Amygdala (tissue), 56 donors: ENCODE measurements at places on chromosomes 3 and 15.

GRCh38 chr3:36895496-36896409 lies 49.1 kb downstream of the TRANK1 start:
- no peak for DNase-seq

GRCh38 chr3:129820587-129820986 lies 72.9 kb downstream of the TMCC1 start:
- no peak for DNase-seq

GRCh38 chr3:150079029-150079739 lies 108.5 kb upstream of the PFN2 start:
- DNase-seq, result no peak

DNA sequence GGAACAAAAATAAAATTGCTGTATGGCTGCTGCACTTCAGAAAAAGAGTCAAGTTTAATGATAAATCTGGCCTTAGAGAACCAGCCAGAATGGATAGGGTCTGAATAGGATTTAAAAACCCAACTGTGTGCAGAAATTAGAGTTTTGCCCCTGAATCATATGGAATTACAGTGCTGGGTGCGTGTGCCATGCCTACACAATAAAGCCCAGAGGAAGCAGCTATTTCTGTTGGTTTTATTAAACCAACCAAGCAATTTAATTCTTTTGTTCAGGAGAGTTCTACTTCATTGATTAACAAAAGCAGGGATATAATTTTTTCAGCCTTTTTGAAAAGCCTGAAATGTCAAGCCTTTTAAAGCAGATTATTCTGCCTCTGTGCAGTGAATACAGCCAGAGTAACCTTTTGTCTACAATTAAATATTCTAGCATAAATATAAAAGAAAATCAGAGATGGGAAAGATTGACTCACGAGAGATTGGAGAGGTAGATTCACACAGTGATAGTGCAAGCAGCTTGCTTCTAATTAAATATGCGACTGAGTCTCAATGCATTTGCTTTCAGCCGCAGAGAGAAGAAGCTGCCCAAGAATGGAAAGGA lies 66.7 kb upstream of the DNAJC19 start:
- DNase-seq, result no peak

- no peak for DNase-seq
These were observed 217.0 kb downstream of the PDCD6IP start for GRCh38 chr3:34015204-34016142.

DNA sequence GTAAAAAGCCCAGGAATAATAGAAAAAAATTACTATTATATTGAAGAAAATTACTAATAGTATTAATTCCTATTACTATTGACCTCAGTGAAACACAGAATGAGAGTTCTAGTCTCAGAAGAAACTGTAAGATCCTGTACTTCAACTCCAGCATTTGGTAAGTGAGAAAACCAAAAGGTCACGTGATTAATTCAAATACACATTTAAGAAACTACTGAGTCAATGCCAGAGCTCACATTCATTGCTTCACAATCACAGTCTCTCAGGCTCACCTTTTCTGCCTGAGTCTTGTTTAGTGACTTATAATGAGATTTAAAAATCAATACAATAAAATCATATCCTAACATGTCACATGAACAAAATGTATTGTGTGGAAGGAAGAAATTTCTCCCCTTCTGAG lies 556.1 kb downstream of the FGF12 start:
- no peak for DNase-seq

DNA sequence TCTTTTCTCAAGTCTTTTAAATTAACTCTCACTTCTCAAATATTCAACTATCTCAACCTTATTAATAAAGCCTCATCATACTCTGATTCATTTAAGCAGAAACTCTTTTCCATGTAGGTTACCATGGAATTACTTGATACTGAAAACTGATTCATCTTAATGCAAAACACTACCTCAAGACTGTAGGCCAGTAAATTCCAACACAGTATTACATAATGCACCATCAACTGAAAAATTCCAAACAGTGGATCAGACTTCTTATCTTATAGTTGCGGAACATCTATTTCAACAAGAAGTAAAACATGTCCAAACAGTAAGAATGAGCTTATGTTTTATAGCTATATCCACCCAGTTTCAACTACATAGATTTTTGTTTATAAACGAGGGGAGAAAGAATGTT lies 124.5 kb downstream of the PEAK1 start:
- DNase-seq, result no peak

DNA sequence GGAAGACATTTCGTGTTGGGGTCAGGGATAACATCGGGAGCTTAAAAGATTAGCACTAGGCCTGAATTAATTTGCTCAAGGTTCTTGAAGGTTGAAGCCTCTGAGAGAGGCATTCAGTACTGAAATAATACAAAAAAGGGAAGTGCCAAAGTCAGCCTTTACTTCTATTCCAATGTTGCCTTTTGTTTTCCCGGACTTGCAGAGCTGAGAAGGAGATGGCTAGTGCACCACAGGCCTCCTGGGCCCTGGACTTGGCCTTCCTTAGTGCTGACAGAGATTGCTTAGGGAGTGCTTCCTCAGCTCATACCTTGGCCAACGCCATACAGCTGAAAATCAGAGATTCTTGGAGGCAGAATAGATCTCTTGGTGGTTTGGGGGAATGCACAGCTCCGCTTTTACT lies 333.6 kb upstream of the TBL1XR1 start:
- DNase-seq, result no peak

DNA sequence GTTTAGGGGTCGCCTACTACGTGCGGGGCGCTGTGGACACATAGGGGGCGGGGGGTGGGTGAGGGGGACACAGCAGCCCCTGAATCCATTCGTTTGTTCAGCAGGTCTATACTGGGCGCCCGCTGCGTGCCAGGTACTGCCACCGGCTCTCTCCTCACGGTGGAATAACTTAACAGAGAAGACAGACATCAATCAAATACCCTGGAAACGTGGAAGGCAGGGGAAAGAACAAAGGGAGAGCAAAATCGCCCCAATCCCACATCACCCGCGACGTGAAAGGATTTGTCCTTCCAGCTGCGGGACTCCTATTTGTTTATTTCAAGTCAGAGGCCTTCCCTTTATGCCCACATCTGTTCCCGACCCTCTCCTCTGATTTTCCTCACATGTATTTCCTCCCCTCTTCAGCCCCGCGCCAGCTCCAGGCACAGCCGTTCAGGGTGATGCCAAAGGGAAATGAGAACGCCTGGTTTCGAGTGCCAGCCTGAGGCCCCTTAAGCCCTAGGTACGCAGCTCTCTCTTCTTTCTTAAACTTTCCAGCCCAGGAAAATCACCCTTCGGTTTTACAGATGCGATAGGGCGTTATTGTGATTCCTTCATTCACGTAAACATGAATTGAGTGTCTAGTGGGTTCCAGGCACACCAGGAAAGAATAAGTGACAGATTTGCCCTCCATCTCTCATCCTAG lies 726 bp upstream of the PROK2 start:
- DNase-seq, result no peak

DNA sequence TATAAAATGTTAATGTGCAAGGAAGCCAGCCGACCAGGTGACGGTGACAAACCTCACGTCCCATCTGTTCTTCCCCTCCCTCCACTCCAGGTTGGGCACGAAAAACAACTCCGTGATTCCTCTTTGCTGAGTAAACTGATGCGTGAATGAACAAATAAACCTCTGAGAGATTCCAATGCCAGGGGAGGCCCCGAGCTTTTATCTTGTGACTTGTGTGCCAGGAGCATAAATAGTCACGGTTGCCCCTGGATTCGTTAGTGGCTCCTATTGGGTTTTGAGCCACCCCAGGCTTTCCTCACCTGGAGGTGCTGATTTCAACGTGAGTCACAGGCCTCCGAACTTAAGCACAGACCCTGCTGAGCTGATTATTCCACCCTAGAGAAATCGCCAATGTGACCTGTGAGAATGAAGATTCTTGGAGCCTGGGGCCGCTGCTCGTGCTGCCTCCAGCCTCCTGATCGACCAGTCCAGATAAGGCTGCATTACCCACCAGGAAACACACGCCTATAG lies 119.2 kb downstream of the SHQ1 start:
- no peak for DNase-seq

GRCh38 chr15:35487417-35487816 lies 58.5 kb downstream of the DPH6 start:
- DNase-seq, result no peak

GRCh38 chr3:36477655-36478054 lies 97.4 kb downstream of the STAC start:
- no peak for DNase-seq

GRCh38 chr3:127411083-127411727 lies 123.4 kb upstream of the PRR20G start:
- no peak for DNase-seq

GRCh38 chr3:123335007-123335670 lies 113.8 kb downstream of the ADCY5 start:
- DNase-seq, result no peak

GRCh38 chr3:96483781-96484180 lies 330.6 kb upstream of the EPHA6 start:
- DNase-seq, result no peak

GRCh38 chr3:99534951-99535704 lies 103.3 kb upstream of the COL8A1 start:
- no peak for DNase-seq

DNA sequence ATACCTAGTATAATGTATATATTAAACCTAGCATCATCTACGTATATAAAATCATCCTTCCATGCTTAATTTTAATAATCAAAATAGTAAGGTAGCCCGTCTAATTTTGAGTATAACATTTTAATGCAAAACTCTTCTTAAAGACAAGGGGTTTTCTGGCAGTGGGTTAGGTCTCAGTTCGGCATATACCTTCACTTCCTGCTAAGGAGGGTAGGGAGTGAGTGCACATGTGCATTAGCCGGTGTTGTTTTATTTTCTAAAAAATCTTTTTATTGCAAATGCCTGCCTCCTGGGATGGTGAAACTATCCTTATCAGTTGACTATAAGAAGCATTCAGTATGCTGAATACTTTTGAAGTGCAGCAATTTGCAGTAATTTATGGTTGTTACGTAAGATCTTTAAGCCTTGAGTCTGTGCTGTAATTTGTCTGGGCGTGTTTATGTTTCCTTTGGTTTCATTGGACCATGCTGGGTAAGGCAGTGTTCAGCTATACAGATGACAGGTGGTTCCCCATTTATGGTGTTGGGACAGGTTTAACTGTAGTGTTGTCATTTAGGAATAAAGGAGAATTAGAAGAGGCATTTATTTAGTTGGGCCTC lies 11.7 kb downstream of the ARHGEF26 start:
- DNase-seq, result no peak

- no peak for DNase-seq
These were observed 7.7 kb upstream of the MAP1A start for GRCh38 chr15:43509660-43510199.

DNA sequence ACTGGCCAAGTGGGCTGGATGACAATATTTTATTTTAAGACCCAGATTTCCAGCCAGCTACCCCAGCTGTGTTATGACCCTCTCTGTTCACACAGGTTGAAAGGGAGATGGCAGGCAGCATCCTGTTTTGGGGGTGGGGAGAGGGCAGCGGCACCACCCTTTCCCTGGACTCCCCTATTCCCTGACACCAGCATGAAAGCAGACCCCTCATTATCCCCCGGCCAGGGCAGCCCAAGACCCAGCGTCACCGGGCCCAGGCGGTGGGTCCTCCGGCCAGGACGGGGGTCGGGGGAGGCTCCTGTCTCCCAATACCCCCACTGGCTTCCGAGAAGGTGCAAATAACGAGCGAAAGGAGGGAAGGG lies 127.6 kb upstream of the MEF2A start:
- no peak for DNase-seq

DNA sequence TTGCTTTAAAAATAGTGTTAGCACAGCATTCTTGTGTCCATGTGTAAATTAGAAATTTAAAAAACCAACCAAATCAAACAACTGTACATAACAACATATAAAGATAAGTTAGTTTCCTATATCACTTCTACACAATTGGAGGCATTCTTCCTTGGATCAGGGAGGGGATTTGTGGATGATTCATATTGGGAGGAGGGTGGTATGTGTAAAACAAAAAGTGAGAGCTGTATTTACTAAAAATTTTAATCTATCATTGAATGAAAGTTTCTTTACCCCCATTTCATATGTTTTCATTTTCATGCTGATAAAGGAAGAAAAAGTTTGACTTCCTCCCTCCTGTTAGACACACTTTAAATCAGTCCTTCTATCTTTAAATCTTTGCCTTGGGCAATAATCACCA lies 325.0 kb downstream of the SATB1 start:
- DNase-seq, result no peak

DNA sequence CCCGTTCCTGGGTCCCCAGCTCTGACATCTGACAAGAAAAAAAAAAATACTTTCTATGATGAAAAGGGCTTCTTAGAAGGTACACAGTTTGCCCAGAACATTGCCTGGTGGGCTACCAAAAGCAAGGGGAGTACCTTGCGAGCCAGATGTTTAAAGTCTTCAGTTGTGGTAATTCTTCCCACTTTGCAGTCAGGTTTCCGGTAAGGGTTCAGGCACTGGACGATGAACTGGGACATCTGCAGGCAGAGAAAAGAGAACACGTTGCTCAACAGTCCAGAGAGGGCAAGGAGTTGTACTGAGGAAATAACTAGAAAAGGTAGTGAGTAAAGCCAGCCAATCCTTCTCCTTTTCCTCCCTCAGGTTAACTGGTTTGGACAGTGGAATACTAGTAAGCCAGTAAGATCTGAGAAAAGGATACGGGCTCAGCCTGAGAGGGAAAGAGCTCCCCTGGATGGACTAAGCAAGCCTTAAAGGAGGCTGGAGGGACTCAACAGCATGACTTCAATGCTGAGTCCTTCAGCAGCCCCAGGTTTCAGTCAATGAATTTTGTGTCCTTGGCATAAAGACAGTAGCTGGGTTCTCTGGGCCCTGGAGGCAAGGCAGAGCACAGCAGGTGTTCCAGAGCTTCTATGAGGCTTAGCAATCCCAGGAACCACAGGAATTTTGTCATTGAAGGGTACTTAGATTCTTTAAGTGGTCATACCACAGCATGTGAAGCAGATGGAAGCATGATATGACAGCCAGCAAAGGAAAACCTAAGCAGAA lies 38.2 kb downstream of the NBEAL2 start:
- no peak for DNase-seq

GRCh38 chr3:187648177-187648576 lies 22.0 kb downstream of the SST start:
- no peak for DNase-seq

- no peak for DNase-seq
These were observed 14.5 kb downstream of the SPTBN5 start for GRCh38 chr15:41879321-41879845.

- no peak for DNase-seq
These were observed 96.1 kb upstream of the ICE2 start for GRCh38 chr15:60574801-60575631.

- peak; percentile 8 for DNase-seq
These were observed 359.7 kb upstream of the ROPN1 start for GRCh38 chr3:124351430-124352148.

DNA sequence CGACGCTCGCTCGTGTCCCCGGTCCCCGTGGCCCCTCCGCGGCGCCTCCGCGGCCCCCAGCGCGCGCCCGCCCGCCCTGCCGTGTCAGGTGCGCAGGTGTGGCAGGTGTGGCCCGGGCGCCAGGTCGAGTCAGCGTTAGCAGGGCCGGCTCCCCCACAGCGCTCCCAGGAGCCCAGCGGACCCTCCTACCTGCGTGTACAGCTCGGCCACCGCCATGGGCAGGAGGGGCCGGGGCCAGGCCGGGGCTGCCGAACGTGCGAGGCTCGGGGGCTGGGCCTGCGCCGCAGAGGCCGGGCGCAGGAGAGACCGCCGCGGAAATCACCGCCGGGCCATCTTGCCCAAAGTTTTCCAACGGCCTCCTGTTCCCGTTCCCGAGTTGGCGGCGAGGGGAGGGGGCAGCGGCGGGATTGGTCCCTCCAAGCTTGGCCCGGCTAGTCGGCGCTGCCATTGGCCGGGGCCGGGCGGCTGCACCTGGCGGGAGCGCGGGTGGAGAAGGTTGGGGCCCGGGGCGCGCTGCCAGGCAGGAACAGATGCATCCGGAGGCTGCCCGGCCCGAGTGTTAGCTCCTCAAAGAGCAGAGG lies at the start of gene MYO5C:
TSS of gene MYO5C (minus strand) at position 384 of the 581 bp plus-strand sequence. CDS start at position 216, 168 bp downstream.
- no peak for DNase-seq
